GM13977 (cell line): ENCODE measurements at places on chromosomes 5 and 9.

GRCh38 chr5:30997681-30998080, 195.8 kb upstream of the CDH6 start:
- DNase-seq, result no peak

GRCh38 chr9:132479733-132480132, 69.7 kb downstream of the CFAP77 start:
- DNase-seq, result no peak

DNA sequence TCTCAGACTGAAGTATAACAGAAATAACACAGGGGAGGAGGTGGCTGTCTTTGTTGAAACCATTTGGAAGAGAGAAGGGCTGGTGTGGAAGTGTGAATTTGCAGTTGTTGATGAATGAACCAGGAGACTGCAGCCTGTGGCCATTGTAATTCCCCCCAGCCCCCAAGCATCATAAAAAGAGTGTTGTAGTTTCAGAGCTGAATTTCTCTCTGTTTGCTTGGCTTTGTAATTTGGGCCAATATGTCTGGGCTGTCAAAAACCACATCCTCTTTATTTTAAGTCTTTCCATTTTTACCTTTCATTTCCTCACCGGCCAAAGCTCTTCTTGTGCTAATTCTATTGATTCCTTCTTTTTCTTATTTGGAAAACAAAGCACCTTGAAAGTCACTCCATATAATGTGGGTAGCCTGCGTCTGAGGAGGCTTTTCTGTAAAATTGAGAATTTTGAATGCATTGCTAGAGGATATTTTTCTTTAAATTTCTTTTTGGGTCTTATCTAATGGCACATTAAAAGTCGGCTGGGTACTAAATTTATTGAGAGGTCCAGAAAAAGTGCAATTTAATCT, 383.3 kb downstream of the OSTF1 start:
- DNase-seq, result no peak

DNA sequence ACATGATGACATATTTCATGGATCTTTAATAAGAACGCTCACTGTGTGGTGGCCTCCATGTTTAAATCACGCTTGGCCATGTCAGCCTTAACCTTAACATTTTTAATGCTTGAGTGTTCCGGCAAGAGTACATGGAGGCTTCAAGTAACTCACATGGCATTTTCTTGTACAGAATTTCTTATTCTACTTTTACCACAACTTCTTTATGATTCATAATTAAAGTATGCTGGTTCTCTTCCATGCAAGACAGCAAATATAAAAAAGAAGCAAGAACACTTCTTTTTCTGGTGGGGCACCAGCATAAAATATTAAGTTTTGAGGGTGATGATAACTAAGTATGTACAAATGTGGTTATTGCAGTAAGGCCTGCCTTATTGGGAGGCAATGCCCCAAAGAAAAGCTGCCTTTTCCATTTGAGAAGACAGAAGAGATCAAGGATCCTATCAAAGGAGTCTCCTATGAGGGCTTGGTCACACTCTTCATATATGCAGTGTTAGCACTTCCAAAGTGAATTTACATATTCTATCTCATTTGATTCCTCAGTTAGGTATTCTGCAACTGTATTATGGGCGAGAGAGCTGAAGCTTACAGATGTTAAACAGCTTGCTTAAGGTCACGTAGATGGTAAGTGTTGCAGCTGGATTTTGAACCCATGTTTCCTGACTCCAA, 382.7 kb upstream of the MEF2C start:
- no peak for DNase-seq

DNA sequence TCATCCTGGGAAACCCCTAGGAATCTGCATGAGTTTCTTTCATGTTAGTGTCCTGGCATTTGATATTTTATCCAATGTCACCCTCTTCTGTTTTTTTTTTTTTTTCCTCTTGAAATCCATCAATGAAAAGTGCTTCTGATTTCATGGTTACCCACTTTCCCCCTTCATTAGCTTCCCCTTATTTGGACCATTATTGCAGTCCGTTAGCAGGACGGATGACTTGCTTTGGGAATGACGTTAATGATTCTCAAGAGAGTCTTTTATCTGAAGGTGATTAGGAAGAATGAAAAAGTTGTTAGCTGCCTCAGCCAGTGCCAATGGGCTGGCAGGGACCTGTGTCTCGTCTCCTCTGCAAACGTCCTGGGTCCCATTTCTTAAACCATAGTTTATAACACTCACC, 134.7 kb downstream of the SEMA6A start:
- no peak for DNase-seq

DNA sequence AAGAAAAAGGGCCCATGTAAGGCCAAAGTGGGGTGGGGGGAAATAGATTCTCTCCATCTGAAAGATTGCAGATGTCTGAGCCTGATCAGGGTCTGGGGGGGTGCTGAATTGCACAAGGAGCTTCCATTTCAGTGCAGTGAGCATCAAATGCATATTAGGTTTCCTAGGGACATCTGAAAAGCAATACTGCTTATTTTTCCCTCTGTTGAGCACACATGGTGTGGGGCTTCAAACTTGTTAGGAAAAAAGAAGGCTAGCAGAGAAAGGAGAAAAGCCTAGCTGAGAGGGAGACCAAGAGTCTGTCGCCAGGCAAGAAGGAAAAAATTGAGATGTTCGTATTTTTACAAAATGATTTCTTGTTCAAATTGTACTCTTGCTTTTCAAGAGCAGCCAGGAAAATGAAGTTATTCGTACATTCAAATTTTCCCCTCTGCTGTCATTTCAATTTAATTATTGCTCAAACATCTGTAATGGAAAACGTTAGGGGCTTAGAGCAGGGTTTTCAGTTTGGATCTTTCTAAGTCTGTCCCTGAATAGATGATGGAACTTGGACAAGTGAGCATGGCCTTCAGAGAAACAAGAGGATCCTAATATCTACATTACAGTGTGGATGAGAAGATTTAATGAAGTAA, 191.9 kb upstream of the GAS1 start:
- DNase-seq, result no peak

- DNase-seq, result no peak
These were observed 486.6 kb downstream of the CCDC171 start for GRCh38 chr9:16039218-16039987.

DNA sequence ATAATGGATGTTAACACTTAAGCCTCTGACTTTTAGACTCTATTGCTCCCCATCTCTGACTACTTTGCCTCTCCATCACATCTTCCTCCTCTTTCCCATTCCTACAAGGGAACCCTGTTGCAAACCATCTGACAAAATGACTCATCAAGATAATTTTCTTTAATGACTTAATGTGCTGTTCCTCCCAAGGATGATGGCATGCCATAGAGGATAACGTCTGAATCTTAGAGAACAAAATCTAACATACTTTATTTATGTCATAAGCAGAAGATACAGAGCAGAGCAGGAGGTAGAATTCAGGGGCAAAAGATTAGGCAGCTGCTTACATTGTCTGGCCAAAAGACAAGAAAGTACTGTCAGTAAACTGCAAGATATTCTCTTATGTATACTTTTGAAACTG, 76.8 kb downstream of the FGF10 start:
- no peak for DNase-seq

DNA sequence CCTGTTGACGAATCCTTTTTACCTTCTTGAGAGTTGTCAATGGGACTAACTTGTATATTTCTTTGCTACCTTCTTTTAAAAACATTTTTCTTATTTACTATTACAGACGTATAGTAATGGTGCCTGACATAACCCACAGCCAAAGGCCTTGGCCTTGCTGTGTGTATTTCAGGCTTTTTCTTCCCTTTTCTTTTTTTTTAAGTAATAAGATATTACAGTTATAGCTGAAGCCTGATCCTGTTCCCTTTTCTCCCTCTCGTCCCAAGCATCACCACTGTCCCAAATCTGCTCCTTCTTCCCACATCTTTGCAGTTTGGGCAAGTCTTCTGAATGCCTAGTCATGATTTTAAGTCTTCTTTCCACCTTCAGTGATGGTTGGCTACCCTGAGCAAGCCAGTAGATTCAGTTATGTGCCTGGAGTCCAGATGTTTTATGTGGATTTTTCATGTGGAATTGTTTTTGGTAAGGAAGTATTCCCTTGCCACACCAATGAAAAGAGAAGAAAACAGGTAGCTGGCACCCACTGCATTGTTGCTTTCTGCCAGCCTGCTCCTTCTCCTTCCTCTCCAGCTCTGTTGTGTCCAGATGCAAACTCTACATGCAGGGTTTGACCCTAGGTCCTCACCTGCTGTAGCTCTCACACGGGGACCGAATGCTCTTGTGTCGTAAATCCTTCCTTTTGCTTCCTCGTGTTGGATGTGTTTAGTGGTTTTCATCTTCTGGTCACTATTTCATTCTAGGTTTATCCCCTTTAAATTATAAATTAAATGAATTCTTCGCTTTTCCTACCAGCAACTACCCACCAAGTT, 26.5 kb downstream of the ABL1 start:
- DNase-seq, result no peak

GRCh38 chr5:73280386-73280785, 107.4 kb downstream of the TMEM174 start:
- DNase-seq, result no peak

- no peak for DNase-seq
These were observed 91.8 kb upstream of the MTAP start for GRCh38 chr9:21710548-21711191.

- no peak for DNase-seq
These were observed 152.5 kb upstream of the PTCH1 start for GRCh38 chr9:95669253-95669652.

DNA sequence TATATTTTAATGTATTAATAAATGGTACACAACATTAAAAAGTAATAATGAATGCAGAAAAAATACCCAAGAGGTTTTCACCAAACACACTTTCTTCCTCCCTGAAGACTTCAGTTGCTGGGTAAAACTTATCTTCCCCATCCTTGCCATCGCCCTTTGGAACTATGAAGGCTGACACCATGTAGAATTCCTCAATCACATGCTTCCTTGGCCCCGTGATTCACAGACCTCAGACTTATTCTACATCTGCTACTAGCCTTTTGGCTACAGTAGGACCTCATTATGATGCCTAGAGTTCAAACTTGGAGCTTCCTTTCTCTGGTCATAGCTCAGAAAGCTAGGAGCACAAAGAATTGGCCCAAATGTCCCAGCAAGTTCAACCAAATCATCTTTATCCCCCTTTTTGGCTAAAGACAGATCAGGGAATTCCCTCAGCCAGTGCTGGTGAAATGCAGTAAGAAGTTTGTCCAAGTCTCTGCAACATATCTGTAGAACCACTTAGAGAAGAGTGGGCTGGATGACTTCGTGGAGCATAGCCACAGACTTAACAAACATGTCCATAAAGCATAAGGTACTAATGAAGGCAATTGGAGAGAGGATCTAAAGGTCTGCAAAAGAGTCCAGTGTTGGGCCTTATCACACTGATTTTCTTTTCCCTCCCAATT, 253.5 kb downstream of the SEC61B start:
- no peak for DNase-seq

DNA sequence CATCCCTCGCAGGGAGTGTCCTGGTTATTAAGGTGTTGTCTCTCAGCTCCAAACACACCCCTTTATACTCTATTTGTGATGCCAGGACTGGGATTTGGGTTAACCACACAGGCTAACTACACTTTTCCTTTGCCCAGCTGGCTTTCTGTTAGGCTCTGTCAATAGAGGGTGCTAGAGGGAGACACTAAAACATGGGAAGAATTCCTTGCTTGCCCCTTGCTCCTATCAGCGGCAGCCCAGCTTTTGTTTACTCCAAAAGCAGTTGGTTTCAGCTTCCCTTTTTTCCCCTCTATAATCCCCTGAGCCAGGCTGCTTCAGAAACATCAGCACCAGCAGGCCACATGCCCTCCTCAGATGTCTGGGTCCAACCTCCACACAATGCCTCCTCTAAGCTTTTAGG, 297.1 kb downstream of the KCTD16 start:
- DNase-seq, result no peak

GRCh38 chr5:151072630-151073025, 8.2 kb downstream of the TNIP1 start:
- DNase-seq, result no peak

DNA sequence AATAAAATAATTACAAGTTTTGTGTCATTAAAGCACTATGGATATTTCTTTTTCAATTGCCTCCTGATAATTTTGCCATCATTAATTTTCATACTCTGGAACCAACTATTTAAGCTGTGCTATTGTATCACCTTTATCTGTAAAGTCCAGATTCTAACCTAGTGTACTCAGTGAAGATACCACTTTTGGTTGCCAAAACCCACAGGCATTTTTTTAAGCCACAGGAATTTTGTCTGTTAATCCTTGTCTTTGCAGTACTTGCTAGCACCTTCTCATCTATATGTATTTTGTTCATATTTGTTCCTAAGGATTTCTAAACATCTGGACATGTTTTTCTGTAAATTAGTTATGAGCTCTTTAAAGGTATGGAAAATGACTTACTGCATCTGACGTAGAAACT, 481.4 kb upstream of the DAB2 start:
- DNase-seq, result no peak

DNA sequence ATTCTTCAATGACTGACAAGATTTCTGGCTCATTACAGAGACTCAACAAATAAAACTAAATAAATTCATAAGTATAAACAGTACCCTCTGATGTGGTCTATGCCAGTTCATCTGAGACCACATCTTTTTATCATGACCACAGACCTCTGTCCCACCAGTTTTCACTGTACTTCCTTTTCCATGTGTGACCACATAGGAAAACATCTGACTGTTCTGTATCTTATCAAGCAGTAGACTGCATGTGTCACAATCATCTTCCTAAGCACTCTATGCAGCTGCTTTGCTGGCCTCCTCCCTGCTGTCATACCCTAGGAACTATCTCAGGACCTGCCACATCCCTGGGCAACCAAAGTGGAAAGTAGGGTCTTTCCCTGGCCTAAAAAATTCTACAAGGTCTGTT, 205.0 kb upstream of the ZNF462 start:
- DNase-seq, result no peak

DNA sequence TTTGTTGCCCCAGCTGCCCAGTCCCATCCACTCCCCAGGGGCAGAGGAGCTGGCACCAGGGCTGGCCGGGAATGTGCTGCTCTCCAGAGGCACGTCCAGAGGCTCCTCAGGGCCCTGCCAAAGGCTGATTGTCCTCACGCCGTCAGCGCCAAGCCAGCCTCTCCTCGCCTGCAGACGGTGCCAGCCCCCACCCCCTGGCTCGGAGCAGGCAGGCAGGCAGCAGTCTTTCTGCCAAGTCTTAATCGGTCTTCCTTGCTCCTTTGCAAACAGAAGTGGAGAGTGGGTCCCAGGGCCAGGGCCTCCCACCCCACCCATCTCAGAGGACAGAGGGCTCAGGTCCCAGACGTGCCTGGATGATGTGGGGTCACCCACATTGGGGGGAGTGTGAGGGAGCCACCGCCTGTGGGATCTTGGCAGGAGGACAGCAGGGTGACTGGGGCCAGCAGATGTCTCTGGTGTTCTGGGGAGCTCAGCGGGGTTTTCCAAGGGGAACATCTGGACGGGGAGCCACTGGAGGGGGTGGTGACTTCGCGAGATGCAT, 36.3 kb downstream of the FAM163B start:
- DNase-seq, result no peak

- no peak for DNase-seq
These were observed 108.5 kb upstream of the ADAMTS16 start for GRCh38 chr5:5031665-5032064.
